ENCODE measurements at places on chromosomes 4 and X.

DNA sequence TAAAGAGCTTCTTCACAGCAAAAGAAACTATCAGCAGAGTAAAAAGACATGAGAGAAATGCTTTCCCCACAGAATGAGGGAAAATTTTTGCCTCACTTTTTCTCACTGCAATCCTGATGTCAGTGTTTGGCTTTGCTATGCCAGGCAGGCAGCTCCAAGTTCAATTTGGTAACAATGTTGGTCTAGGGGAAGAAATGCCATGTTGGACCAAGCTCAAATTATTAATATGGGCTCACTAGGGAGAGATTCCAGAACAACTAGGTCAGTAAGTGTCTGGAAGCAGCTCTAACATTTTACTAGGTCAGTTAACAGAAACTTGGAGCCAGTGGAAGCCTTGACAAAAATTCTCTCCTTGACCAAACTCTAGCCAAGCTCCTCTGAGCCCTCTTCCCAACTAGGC, 95.4 kb downstream of the NAF1 start:
- DNase-seq, result no peak

DNA sequence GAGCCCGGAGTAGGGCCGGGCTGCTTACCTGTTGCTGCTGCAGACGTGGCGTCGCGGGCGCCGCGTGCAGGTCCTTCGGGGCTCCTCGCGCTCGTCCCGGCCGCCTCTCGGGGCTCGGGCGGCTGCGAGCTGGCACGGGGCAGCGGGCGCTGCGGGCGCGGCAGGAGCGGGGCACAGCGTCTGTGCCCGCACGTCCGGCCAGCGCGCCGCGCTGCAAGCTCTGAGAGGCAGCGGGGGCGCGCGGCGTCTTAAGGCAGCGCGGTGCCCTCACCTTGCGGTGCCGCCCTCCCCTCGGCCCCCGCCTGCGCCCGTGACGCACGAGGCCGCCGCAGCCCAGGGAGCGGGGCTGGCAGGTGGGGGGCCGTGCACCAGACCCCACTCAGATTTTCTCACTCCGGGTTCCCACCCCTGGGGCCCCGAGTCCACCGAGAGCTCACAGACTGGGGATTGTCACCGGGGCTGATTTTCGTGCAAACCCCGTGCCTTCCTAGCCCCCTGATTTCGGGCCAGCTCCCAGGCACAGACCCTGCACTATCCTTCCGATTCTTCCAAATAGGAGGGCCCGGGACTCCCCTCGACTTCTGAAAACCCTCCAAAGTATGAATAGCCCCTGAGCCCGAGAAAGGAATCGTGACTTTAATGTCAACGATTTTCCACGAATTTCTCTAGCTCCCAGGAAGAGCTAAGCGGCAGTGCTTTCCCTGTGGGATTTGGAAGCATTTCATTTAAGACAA, at the start of gene GPR101:
Gene GPR101 (minus strand): TSS at position 222 of the 734 bp plus-strand sequence. CDS start 2,321 bp downstream, outside the sequence.
- DNase-seq, result no peak

GRCh38 chr4:156763511-156763910, 208.1 kb downstream of the PDGFC start:
- no peak for DNase-seq

DNA sequence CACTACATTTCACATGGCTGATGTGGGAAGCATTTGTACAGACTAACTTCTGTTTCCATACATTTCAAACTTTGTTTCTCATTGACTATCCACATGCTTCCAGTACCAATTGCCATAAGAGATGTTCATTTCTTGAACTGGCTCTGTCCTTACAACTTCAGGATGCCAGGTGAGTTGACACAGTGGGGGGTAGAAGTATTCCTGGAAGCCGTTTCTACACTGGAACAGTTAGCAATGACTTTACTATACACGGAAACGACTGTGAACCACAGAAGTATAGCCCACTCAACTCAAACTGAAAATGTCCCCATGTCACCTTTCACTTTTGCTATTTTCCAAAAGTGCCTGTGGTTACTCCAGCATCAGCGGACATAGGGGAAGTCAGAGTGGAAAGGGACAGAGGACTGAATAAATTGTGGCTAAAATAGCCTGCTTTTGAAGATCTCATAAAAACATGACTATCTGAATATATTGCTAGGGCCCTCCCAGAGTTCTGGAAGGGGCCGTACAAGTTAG, 38.0 kb upstream of the DSPP start:
- DNase-seq, result no peak

DNA sequence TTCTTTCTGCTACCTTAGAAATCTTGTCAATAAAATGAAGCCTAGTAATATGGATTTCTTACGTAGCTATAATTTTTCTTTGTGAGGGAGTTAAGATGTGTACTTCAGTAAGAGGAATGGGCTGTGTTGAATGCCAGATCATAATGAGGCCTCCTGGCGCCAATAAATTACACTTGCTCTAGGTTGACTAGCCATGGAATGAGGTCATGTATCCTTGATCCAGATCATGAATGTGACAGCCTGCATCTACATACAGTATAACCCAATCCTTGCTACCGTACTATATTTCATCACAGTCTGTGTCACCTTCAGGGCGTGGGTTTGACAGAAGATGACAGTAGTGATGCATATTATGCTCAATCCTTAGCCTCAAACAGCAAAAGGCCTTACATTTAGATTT, 36.2 kb downstream of the NHS start:
- peak; percentile 11 for DNase-seq

DNA sequence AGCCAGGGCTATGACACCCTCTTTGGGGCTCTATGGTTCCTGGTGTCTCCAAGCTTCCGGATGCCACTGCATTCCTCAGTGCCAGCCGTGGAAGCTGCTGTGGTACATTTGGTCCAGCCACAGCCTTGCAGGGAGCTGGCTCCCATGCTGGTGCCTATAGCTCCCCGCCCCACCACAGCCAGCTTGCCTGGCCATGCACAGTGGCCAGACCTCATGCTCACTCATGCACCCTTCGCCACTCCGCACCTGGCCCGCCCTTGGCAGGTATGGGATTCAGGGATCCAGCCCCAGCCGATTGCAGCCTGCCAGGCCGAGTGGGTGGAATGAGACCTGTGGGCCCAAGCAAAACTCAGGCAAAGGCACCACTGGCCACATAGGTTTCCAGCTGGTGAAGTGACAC, 354.8 kb downstream of the GRIA2 start:
- no peak for DNase-seq

- no peak for DNase-seq
Observed at GRCh38 chrX:74232859-74233258, 71.1 kb upstream of the ZCCHC13 start.

DNA sequence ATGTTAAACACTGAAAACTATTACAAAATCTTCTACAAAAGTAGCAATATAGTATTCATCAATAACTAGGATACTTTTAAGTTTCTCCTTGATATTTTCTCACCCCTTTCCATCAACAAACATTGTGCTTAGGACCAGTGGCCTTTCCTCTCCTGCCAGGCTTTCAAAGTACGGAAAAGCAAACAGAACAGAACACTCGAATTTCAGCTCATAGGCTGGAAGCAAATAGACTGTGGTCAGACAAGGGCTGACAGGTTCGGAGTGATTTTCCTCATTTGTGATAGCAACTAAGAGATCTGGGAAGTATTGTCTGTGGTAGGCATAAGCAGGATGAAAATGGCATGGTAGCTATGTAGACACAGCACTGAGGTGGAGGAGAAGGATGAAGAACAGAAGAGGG, 68.6 kb upstream of the SORBS2 start:
- DNase-seq, result no peak

Data from NCI-H187 (cell line).